ENCODE measurements at places on chromosomes 1 and 21. TPM values are rescaled to one million over a fixed set of nuclear protein-coding genes. Genes with fewer than 3 reads are reported as not detected.

DNA sequence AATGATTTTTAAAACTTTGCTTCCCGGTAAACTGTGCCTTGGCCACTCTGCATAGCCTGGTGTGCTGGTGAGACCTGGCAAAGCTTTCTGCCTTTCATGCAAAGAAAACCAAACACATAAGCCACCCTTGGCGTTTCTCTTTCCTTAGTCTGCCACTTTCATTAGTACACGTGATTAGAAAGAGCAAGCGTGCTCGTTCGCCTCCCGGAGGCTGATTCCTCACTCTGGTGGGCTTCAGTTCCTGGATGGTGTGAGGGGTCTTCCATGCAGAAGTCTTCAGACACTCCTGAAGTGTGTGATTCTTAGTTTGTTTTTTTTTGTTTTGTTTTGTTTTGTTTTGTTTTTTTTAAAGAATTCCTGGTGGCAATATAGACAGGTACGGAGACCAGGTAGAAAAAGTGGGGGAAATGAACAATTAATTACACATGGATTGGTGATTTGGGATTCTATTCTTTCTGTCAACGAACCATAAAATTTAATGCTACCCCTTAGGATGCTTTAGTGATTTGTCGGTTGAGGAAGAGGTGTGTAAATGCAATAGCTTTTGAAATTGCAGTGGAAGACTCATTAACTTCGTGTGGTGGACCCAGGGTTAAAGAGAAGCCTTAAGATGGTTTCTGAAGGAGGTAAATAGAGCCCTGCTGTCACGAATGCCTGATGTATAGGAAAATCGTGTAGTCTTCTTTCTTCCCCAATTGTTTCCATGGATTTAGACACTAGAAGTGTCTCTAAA, 2.1 kb downstream of the GALNT2 start:
- DNase-seq = no peak

DNA sequence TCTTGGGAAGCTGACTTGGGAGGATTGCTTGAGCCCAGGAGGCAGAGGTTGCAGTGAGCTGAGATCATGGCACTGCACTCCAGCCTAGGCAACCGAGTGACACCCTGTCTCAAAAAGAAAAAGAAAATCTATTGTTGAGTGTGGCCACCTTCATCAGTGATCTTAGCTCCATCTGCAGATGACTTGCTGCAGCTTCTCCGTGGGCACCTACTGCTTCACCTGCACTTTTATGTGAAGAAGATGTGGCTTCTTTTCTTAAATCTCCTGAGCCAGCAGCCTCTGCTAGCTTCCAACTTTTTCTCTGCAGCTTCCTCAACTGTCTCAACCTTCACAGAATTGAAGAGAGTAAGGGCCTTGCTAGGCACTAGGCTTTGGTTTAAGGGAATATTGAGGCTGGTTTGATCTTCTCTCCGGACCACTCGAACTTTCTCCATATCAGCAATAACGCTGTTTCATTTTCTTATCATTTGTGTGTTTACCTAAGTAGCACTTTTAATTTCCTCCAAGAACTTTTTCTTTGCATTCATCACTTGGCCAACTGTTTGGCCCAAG, 28.0 kb downstream of the AGPAT3 start:
- no peak for DNase-seq

DNA sequence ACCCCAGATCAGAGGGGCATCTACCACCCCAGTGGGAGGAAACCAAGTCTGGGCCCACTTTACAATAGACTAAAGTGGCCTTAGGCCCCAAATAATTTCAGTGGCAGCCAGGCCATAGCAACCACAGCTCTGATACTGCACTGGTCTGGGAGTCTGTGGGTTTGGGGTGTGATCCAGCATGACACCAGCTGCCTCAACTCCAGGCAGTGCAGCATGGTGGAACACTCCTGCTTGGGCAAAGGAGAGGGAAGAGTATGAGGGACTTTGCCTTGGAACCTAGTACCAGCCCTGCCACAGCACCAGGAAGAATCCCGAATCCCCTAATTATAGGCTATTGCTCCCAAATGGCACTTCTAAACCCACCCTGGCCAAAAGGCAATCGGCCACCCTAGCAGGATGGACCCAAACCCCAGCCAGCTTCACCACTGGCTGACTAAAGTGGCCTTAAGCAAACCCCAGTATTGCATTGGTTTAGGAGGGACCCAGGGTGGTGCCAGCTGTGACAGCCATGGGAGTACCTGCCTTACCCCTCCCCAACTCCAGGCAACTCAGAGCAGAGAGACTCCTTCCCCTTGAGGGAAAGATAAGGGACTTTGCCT, 47.1 kb downstream of the PACC1 start:
- no peak for DNase-seq

DNA sequence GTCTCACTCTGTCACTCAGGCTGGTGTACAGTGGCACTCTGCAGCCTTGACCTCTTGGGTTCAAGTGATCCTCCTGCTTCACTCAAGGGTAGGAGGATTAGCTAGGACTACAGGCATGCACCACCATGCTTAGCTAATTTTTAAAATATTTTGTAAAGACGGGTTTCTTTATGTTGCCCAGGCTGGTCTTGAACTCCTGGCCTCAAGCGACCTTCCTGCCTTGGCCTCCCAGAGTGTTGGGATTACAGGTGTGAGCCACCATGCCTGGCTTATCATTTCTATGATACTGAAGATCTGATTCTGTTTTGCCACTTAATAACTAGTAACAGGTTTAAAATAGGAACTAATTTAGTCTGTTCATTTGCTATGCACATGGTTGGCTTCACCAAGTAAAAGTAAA, 33.6 kb downstream of the GNAI3 start:
- no peak for DNase-seq

- no peak for DNase-seq
These were observed 107.4 kb upstream of the MAGI3 start for GRCh38 chr1:113282893-113283285.

- no peak for DNase-seq
These were observed 188.6 kb upstream of the SNX7 start for GRCh38 chr1:98472878-98473277.

GRCh38 chr1:32239337-32239736, 7.7 kb upstream of the FAM167B start:
- no peak for DNase-seq

DNA sequence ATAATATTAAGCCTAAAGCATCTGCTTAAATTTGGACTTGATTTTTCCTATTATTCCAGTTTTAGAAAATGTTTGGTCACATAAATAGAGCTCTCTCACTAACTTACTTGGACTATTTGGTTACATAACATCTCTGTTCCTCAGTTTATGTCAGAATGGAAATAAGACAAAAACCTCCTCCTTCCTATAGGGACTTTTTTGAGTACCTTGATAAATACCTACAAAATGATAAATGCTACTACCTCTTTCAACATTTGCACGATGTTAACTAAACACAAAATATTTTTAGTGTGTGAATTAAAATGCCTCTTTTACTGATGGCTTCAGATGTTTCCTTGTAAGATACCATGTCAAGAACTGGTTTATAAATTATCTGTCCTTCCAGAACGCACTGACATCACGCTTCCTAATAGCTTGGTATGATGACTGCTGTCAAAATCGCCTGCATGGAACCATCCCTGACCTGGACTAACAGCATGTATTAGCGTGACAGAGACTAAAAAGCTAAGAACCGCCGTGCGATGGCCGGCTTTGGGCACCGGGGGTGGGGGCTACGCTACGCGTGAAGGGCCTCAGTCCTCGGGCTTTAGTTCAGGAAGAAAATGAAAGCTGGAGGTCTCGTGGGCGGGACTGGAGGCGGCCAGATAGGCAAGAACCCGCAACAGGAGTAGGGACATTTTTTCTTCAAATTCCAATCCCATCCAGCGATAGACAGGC, 133.2 kb upstream of the BARHL2 start:
- DNase-seq = no peak

DNA sequence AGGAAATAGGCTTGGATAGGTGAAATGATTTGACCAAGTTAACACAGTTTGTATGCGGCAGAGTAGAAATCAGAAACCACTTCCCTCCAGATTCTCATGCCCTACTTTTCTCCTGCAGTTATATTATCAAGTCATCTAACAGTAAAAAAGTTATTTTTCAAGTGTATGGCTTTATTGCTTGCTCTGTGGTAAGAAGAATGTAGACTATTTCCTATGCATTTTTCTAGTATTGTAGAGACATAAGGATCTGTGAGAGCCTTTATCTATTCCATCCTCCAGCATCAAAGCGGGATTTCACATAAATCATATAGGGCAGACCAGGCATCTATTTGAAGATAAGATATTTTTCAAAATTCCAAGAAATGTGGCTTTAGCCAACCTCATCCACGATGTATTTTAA, 208.5 kb downstream of the TTLL7 start:
- no peak for DNase-seq

GRCh38 chr1:248686815-248687214, 15.8 kb downstream of the OR14I1 start:
- peak; percentile 22 for DNase-seq

DNA sequence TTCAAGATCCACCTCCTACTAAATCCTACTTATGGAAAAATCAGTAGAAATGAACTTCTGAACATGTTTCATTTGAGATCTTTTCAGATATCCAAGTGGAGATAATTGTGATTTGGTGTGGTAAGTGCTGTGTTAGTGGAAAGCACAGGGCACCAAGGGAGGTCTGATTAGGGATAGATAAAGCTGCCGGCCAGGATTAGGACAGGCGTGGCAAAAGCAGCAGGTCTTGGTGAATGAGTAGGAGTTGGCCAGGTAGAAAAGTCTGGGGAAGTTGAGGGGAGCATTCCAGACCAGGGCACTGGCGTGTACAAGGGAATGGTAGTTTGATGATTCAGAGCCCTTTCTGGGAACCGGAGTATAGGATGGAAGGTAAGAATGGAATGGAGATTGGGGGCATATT, 47.8 kb downstream of the AZIN2 start:
- DNase-seq = no peak

DNA sequence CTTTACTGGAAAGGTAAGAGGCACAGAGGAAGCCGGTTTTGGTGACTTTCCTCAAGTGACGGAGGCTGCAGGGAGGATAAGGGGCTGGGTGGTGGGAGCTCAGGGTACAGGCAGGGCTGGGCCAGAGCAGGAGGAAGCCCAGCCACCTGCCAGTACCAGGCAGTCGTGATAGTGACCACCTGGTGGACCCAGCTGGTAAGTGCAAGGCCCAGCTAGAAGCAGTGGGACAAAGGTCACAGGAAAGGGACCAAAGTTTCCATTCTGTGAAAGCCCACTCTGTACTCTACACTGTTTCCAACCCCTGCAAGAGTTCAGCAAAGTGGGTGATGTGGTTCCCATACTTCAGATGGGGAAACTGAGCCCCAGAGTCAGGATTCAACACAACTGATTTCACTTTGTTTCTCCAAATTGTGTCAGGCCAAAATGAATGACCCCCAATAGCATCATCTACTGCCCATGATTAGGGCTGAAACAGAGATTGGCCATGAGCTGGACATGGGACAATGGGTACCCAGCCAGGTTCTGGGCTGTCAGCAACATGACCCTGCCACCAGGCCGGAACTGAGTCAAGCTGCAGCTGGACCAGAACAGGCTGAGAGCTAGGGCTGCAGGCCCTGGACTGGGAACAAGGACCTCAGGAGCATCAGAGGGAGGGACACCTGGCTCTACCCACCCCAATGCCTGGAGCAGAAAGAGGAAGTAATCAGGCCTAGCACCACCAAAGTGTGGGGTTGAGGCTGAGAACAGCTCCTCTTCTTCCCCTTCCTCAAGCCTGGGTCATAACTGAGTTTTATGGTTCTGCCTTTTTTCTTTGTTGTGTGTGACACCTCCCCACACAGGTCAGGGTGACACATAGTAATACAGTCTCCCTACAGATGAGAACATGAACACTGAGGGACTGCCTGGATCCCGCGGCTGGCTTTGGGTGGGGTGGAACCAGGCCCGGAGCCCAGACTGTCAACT, 50.2 kb downstream of the KCNN3 start:
- DNase-seq = no peak

DNA sequence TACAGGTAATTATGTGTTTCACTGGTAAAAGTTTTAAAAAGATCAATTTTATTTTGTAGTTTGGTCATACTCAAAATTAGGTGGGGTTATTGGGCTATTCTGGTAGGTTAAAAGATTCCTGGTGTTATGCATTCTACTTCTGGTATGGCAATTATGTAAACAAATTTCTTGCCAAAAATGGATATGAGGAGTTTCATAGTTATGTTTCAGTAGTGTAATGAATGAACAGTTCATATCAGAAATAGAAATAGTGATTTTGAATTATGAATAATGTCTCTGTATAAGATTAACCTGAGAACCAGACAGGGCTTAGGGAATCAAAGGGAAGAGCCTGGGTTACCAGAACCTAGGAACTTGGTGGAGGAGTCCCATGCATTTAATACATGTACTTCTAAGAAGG, 15.9 kb downstream of the ATF6 start:
- no peak for DNase-seq

DNA sequence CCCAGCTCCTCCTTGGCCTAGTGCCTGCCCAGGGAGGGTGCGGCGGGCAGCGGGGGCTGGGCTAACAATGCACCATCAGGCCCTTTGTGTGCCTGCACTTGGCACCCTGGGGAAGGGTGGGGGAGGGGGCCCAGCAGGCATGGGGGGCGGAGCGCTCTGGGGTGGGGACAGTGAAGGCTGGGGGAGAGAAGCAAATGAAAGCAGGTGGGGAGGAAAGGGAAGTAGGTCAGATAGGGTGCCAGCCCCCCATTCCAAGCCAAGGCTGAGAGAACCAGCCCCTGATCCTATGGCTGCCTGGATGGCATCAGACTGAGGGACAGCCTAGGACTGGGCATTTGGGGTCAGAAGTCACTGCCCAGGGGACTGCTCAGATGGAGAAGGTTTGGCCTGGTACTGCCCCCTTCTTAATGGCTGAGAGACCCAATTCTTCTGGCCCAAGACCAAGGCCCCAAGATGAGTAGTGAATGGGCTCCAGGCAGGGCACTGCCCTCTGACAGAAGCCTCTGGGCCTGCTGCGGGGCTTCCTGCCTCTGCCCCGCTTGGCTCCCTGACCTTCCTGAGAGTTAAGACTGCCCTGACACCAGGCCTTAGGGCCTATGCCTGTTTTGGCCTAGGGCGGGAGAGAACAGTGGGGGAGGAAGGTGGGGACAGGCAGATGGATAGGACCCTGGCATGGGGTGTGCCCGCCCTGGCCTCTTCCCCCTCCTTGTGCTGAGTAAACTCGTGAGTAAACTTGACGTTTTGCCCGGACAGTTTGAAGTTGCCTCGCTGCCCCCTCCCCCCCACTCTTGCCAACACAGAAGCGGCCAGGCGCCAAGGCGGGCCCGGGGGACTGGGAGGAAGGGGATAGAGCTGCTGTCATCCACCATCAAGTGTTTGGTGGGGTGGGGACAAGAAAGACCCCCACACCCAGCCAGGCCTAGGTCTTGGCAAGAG, 2.7 kb downstream of the ZBTB7B start:
- DNase-seq = peak; percentile 59

DNASE2B gene
- total RNA-seq = not detected

ADAMTS4 gene
- total RNA-seq = under 0.01 TPM

PGBD5 gene
- 54.5 TPM for total RNA-seq

CLEC20A gene
- total RNA-seq = not detected
